ENCODE measurements at places on chromosomes 7 and 10. TPM values are rescaled to one million over a fixed set of nuclear protein-coding genes. Genes with fewer than 3 reads are reported as not detected.

DNA sequence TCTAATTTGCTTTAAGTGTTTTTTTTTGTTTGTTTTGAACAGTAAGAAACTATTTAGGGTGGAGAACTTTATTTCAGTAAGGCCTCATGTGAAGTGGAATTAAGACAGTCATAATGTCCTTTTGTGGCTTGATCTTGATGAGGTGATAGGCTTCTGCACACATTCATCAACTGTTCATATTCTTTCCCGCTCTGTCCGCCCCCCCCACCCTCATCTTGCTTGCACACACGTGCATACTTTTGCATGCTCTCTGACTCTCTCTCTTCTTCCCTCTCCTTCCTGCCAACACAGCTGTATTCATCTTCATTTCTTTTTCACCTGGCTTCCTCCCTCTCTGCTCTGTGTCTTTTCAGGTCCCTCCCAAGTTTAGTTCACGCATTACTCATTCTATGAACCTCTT lies 429.6 kb downstream of the AUTS2 start:
- H3K4me1 ChIP-seq: peaks cover 3% of the 10 kb centered on the region
- H3K27me3 ChIP-seq: peaks cover 2% of the 10 kb centered on the region
- no peaks in the 10 kb centered on the region for H3K36me3 ChIP-seq
- no peak overlapping the region for H3K4me3 ChIP-seq

The NKX2-3 gene
- not detected for total RNA-seq

GRCh38 chr7:28799619-28800018 lies 158.5 kb downstream of the TRIL start:
- H3K4me3 ChIP-seq: no peak overlapping the region
- H3K27me3 ChIP-seq: peaks cover 5% of the 10 kb centered on the region
- H3K27ac ChIP-seq: no peak overlapping the region
- no peak for DNase-seq
- no peaks in the 10 kb centered on the region for H3K36me3 ChIP-seq

The DBNL gene
- total RNA-seq: 82.3 TPM

GRCh38 chr7:140358412-140359051 lies 39.8 kb downstream of the SLC37A3 start:
- H3K4me3 ChIP-seq: peak overlapping the region; percentile 38
- H3K27ac ChIP-seq: peak overlapping the region; percentile 4
- H3K27me3 ChIP-seq: no peaks in the 10 kb centered on the region
- H3K36me3 ChIP-seq: peaks cover 18% of the 10 kb centered on the region
- no peak for DNase-seq

The JMJD1C gene
- total RNA-seq: 54.1 TPM

- no peaks in the 10 kb centered on the region for H3K4me1 ChIP-seq
- H3K27me3 ChIP-seq: no peaks in the 10 kb centered on the region
- no peaks in the 10 kb centered on the region for H3K36me3 ChIP-seq
- no peak overlapping the region for H3K27ac ChIP-seq
- DNase-seq: no peak
- H3K4me3 ChIP-seq: no peak overlapping the region
These were observed 152.4 kb downstream of the DKK1 start for GRCh38 chr10:52466464-52466863.

GRCh38 chr10:69101451-69102095 lies 13.7 kb downstream of the SRGN start:
- H3K27ac ChIP-seq: peak overlapping the region; percentile 31
- no peak overlapping the region for H3K4me3 ChIP-seq
- peaks cover 22% of the 10 kb centered on the region for H3K4me1 ChIP-seq
- DNase-seq: peak; percentile 32
- peaks cover 34% of the 10 kb centered on the region for H3K36me3 ChIP-seq
- H3K27me3 ChIP-seq: no peaks in the 10 kb centered on the region

DNA sequence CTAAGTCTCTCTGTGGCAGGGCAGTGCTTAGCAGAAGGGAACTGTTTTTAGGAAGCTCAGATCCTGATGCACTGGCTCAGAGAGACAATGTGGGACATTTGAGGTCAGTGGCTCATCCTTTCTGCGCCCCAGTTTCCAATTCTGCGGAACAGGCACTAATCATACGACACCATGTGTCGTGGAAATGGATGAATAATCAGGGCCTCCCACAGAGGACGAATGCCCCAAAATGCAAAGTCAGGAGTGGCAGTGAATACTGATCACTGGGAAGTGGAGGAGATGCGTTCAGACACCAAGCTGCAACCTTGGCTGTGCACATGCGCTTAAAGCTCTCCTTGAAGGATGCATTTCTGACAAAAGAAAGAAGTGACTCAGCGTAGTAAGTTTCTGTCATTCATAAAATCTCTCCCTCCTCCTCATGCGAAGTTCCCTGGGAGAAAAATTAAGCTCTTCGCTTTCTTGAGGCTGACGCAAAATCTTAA lies 21.9 kb upstream of the ECHDC3 start:
- no peak for DNase-seq
- no peaks in the 10 kb centered on the region for H3K36me3 ChIP-seq
- peaks cover 11% of the 10 kb centered on the region for H3K27me3 ChIP-seq
- H3K4me1 ChIP-seq: peaks cover 4% of the 10 kb centered on the region
- H3K27ac ChIP-seq: no peak overlapping the region
- H3K4me3 ChIP-seq: no peak overlapping the region

DNA sequence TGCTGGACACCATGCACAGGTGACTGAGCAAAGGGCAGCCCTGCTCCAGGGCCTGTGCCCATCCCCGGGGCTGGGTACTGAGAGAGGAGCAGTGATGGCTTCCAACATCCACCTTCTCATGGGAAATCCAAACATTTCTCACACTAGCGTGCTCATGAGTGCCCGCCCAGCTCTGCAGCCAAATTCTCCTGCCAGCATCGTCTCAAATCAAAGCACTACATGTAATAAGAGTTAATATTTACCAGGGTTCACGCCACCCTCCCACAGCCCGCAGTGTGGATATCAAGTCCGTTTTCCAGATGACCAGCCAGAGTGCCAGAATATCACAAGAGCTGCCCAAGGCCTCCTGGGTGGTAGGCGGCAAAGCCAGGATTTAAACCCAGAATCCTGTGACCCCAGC lies 12.1 kb downstream of the IL15RA start:
- no peak overlapping the region for H3K4me3 ChIP-seq
- no peak for DNase-seq
- peaks cover 17% of the 10 kb centered on the region for H3K36me3 ChIP-seq
- no peak overlapping the region for H3K27ac ChIP-seq
- no peaks in the 10 kb centered on the region for H3K27me3 ChIP-seq

DNA sequence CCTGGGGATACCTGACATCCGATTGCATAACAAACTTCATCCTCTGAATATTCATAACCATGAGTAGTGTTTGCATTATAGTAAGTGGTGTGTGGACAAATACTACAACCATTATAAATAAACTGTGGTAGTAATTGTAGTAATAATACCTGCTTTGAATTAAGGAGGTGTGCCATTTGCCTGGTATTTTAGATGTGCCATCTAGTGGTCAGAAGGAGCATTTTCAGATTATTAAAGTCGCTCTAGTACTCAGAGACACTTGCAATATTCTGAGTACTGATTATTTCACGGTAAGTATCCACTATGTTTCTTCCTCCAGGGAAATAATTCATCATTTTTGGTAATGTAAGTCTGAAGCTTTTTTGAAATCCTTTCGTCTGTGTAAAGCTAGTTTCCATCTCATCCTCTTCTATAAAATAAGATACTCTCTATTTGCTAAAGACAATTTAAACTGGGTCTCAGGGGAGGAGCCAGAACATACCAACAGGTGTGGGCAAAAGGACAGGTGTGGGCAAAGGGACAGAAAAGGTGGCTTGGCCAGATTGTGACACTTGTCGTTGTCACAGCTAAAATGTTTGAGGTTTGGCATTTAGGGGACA lies 115.3 kb upstream of the WDR11 start:
- no peaks in the 10 kb centered on the region for H3K4me1 ChIP-seq
- H3K36me3 ChIP-seq: no peaks in the 10 kb centered on the region
- no peak for DNase-seq
- no peak overlapping the region for H3K27ac ChIP-seq
- H3K27me3 ChIP-seq: peaks cover 2% of the 10 kb centered on the region
- no peak overlapping the region for H3K4me3 ChIP-seq

The CDNF gene
- total RNA-seq: 1.8 TPM

The PLEKHS1 gene
- not detected for total RNA-seq

- peaks cover 6% of the 10 kb centered on the region for H3K36me3 ChIP-seq
- no peak overlapping the region for H3K4me3 ChIP-seq
- peak overlapping the region; percentile 47 for H3K27ac ChIP-seq
- H3K27me3 ChIP-seq: no peaks in the 10 kb centered on the region
- peaks cover 38% of the 10 kb centered on the region for H3K4me1 ChIP-seq
- DNase-seq: no peak
These were observed 27.3 kb downstream of the RAB18 start for GRCh38 chr10:27531336-27531847.

DNA sequence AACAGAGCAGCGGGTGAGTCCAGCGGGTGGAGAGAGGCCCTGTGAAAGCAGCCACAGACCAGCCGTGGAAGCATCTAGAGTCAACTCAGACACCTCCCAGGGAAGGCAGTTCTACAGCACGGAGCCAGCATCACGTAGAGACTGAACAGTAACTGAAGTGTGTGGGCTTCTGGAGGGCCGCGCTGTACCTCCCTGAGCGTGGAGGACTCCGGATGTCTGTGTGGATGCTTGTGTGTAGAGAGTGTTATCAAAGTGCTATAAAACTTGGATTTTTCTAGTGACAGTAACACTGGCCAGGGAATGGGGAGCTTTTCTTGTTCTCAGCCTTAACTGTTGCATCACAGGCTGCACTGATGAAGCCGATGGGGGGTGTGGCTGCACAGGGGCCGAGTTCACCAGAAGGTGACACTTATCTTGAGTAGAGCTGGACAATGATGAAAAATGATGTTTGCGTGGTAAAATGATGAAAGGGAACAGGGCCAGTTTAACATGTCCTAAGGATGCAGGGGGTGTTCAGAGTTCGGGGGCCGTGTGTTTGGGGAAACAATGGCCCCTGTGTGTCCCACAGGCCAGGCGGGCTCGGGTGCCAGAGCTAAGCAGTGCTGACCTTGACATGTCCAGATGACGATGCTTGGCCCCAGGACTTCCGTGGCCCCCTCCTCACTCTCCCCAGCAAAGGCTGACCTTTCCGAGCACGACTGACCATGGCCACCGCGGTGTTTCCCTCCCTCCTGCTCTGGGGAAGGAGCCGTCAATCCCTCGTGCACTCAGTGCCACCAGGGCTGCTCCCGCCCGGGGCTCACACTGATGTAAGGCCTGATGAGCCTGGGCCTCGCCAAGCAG lies 21.9 kb downstream of the MNX1 start:
- H3K4me3 ChIP-seq: no peak overlapping the region
- H3K4me1 ChIP-seq: no peaks in the 10 kb centered on the region
- peaks cover 4% of the 10 kb centered on the region for H3K27me3 ChIP-seq

DNA sequence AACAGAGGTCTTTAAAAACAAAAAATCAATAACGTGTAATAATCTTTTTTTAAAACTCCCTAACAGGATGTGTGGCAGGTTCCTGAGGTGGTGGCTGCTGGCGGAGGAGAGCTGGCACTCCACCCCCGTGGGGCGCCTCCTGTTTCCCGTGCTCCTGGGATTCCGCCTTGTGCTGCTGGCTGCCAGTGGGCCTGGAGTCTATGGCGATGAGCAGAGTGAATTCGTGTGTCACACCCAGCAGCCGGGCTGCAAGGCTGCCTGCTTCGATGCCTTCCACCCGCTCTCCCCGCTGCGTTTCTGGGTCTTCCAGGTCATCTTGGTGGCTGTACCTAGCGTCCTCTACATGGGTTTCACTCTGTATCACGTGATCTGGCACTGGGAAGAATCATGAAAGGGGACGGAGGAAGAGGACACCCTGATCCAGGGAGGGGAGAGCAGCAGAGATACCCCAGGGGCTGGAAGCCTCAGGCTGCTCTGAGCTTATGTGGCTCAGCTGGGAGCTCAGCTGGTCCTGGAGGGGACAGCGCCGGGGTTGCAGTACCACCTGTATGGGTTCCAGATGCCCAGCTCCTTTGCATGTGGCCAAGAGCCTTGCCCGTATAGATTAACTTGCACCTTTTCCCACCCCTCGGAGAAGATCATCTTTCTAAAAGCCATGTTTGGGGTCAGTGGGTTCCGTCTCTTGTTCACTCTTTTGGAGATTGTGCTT lies 16.7 kb upstream of the AZGP1 start:
- H3K27ac ChIP-seq: no peak overlapping the region
- H3K27me3 ChIP-seq: no peaks in the 10 kb centered on the region
- no peak for DNase-seq
- peaks cover 12% of the 10 kb centered on the region for H3K4me1 ChIP-seq
- H3K36me3 ChIP-seq: no peaks in the 10 kb centered on the region

DNA sequence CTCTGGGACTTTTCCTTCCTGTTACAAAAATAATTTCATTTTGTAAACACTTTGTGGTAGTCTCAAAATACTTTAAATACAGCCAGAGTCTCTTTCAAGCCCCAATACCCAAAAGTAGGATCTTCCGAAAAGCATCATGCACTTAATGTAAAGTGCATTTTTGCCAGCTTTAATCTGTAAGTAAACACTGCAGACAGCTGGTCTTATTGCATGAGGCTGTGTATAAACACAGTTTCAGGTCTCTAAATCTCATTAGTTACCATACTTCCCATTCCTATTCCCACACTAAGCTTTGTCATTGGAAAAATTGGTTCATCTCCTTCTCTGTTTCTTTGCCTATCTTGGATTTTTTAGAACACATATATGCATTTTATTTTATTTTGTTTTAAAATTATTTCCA lies 87.6 kb upstream of the GNAI1 start:
- H3K4me3 ChIP-seq: no peak overlapping the region
- no peak overlapping the region for H3K27ac ChIP-seq
- H3K36me3 ChIP-seq: no peaks in the 10 kb centered on the region

DNA sequence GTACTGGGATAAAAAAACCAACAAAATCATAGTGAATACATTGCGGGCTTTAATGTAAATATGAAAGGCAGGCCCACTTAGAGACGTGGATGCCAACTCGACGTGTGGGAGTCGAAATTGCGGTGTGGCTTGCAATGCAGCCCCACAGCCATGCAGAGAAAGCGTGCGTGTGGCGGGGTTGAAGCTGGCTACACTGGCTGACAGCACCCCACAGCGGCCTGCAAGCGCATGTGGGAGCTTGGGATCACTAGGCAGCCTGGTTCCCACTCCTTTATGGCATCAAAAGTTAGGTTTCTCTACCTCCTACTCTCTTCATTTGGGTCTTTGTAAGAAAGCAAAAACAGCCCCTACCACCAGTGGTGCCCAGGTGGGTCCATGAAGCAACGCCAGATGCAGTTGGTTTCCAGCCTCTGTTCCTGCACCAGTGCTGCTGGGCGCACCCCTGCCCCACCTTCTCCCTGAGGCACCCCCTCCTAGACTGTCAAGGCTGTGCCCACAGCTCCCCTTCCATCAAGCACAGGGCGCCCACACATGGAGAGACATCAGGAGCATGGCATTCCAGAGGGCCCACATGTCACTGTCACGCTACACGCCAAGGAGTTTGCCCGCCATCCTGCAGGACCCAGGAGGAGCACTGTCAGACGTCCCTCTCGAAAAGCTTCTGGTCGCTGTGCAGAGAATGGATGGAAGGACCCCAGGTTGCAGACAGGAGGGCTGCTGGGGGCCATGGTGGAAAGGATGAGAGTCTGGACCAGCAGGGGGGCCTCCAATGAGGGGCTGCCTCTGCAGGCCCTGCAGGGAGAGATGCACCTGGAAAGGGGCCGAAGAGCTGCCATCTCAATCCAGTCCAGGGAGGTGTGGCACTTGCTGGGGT lies 142.9 kb downstream of the PAXIP1 start:
- H3K27me3 ChIP-seq: peaks cover 2% of the 10 kb centered on the region
- H3K4me3 ChIP-seq: no peak overlapping the region
- DNase-seq: no peak
- H3K27ac ChIP-seq: no peak overlapping the region
- H3K4me1 ChIP-seq: no peaks in the 10 kb centered on the region

Measured in activated naive CD4-positive, alpha-beta T cell treated with anti-CD3 and anti-CD28 coated beads for 36 hours (primary cell).